ENCODE measurements at places on chromosomes 5 and 9.

DNA sequence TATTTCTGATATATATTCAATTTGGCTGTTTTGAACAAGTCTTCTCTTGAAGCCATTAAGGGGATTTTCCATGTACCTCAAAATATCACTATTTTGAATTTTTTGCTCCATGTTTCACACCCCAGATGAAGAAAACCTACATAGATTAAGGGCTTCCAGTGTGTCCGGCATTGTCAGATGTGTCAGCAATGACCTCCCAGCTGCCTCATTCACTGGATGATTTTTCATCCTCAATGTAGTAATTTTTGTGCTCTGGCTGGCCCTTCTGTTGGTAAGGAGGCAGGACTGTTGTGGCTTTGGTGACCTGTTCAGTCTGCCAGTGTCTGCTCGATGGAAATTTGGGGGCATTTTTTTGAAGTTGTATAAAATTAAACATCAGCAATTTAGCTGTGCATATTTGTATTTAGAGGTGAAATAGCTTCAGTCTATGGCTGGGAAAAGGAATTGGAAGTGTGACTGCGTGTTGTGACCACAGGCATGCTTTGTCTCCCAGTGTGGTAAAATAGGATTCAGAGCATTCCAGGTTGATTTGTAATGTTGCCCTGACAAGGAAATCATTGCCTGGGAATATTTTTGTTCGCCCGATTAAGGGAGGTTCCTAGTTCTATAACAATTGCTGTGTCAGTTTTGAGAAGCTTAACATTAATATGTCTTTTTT, 312.4 kb downstream of the ARHGEF28 start:
- DNase-seq, result peak; percentile 91

DNA sequence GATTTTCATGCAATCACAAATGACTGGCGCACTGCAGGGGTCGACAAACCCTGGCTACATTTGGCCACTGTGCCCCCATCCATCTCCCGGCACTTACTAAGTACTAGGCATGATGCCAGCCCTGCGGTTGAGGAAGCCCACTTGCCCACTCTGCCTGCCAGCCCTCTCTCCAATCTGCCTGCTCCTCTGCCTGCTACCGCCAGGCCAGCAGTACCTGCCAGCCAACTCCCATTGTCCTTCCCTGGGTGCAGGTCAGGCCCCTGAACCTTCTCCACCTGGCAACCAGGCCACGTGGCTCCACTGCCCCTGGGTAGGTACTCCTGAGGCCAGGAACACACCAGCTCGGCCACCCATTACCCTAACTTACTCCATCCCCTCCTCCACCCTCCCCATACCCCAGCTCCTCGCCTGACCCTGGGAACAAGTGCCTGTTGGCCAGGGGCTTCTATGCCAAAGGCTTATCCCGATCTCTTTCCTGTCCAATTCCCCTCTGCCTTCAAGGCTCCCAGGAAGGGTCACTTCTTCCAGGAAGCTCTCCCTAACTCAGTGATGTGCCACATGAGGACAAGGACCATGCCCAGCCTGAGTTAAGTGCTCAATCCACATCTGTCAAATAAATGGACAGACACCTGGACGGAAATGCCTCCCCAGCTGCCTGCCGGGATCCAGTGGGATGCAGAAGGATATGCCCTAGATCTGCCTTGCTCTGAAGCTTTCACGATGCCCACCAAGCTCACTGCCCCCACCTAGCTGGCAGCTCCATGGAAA, 6.6 kb downstream of the EEIG1 start:
- no peak for DNase-seq

GRCh38 chr9:121358751-121359150, 11.3 kb downstream of the STOM start:
- no peak for DNase-seq

- DNase-seq, result peak; percentile 29
Measured at GRCh38 chr9:104776797-104777196, 12.9 kb downstream of the NIPSNAP3B start.

- no peak for DNase-seq
Measured at GRCh38 chr9:76980566-76980965, 38.9 kb upstream of the FOXB2 start.

GRCh38 chr5:145178641-145179523, 656.3 kb downstream of the PRELID2 start:
- DNase-seq, result no peak

DNA sequence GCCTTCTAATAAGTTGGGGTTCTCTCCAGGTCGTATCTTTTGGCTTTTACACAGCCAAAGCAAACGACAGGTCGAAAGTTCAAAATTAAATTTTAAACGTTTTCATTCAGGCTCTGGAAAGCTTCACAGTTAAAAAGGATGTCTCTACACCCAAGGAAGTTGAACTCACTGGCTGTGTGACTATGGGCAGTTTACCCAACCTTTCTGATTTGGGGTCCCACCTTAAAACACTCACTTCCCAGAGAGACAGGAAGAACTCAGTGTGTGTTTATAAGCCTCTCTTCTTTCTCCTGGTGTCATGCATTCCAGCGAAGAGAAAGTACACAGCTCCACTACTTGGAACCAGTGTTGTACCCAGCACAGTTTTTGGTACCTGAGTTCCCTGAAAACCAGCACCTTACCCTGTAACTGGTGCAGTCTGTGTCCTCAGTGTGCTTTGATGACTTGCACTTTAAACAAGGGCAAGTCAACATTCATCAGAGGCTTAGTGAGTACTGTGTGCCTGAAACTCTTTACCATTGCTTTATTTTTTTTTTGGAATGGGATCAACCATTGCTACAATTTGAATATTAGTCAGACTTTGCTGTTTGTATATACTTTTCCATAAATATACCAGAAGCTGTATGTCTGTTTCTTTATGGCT, 1.7 kb downstream of the SRD5A1 start:
- DNase-seq, result no peak

DNA sequence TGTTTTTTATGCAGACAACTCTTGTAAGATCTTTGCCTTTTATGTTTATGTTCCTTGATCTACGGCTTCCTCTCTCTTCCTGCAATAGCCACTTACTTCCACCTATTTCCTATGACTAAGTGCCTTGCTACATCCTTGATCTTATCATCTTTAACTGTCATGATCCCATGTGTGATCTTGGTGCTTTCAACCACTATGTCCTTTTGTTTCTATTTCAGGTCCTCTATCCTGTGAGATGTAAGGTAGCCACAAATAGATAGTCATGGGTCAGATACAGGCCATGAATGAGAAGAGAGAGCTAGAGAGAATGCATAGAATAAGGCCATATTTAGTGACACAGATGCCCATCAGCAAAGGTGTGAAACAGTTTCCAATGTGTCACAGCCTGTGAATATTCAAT, 243.6 kb upstream of the HAPLN1 start:
- DNase-seq, result no peak

GRCh38 chr5:114949756-114950155, 220.0 kb downstream of the TRIM36 start:
- DNase-seq, result no peak

GRCh38 chr5:69105996-69106906, 12.4 kb downstream of the SLC30A5 start:
- DNase-seq, result no peak

GRCh38 chr9:125049212-125050049, 93.9 kb downstream of the SCAI start:
- DNase-seq, result no peak

- no peak for DNase-seq
Measured at GRCh38 chr9:105535920-105536668, 21.8 kb upstream of the FKTN start.

DNA sequence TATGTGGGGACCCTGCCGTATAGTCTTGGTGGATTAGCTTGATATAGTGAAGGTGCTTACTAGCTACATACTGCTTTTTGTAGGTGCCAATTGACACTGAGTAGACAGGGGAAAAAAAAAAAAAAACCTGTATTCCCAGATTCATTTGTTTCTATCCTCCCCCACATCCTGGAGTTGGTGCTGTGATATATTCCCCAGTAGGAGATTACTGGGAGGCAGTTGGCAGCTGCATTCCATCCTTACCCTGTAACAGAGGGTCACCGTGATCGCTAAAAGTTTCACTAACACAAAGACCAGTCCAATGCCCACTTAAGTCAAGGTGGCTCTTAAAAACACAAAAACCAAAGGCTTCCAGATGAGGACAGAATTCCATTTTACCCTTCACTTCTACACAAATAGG, 27.4 kb upstream of the TOMM5 start:
- no peak for DNase-seq

DNA sequence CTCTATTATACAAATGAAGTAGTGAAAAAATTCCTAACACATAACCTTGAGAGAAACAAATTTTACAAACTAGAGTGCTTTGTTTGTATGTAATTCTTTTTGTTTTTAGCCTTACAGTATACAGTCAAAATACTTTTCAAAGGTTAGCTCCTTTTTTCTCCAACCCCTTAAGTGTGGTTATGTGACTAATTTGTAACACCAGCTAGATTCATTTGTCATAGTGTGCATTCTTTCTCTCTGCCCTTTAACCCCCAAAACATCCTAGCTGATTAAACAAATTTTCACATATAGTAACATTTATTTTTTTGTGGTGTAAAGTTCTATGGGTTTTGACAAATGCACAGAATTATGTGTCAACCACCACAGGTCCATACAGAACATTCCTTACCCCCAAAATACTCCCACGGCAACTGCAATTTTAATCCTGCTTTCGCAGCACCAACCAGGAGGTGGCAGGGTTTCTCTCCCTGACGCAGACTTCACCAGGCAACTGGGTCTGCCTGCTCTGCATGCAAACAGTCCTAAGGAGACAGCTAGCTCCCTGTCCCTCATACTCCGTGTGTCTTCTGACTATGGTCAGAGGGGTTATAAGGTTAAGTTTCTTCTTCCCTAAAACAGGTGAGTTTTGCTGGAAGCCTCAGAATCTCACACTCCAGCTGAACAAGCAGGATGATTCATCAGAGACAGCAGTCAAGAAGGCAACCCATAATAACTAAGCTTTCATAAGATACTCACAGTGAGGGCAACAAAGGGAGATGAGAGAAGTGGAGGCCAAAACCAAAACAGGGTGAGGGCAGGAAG, 44.5 kb upstream of the NR5A1 start:
- DNase-seq, result peak; percentile 82

GRCh38 chr9:121972501-121972981, 120.6 kb downstream of the TTLL11 start:
- DNase-seq, result peak; percentile 77

GRCh38 chr5:174411479-174411819, 312.9 kb upstream of the MSX2 start:
- no peak for DNase-seq

- DNase-seq, result no peak
Measured at GRCh38 chr9:105039175-105039799, 111.3 kb upstream of the ABCA1 start.

DNA sequence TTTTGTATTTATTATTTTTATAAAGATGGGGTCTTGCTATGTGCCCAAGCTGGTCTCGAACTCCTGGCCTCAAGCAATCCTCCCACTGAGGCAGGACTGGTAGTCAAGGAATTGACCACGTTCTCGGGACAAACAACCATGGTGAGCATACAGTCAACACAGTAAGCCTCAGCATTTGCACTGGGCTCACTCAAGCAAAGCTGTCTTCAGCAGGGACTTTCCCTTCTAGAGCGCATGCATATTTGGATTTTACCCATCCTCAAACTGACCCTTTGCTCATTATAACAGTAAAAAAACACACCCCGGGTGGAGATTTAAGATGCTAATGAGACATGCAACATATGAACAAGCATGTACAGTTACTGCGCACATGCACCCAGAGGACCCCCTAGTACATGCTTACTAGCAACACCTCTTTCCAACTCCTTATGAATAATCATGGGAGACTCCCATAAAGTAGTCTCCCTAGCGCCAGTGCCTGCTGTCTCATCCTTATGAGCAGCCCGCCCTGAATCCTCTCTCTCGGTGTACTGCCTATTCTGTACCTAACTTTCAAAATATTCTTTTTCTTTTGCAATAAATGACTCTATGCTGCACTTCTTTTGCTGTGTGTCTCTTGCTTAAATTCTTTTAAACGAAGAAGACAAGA, 41.5 kb downstream of the C5orf22 start:
- no peak for DNase-seq

DNA sequence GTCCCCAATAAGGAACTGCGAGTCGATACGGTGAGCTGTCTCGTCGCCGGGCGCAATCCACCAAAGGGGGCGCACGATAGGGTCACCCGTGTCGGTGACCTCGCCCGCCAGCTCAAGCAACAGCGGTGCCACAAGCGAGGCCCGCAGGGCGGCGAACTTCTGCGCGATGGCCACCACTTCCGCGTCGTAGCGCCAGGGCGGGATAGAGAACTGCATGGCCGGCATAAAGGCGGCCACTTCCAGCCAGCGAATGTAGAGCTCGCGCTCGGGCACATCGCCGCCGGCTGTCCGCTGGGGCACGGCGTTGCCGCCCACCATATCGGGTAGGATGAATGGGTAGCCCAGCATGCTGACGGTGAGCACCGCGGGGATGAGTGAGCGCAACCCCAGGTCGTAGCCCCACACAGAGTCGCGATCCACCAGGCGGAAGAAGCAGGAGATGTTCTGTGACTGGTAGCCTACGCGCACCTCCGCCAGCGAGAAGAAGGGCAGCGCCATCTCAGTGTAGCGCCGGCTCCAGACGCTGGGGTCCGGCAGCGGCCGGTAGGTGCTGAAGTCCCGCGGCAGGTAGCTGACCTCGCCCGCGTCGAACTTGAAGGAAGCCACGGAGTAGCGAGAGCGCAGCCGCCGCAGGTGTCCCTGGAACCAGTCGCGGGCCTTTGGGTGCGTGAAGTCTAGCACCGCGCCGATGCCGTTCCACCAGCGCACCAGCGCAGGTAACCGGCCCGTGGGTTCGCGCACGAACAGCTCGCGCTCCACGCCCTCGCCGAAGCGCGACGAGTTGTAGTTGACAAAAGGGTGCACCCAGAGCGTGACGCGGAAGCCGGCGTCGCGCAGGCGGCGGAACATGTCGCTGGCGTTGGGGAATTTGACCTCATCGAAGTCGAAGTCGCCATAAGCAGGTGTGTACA, 5.5 kb downstream of the MYORG start:
- no peak for DNase-seq

DNA sequence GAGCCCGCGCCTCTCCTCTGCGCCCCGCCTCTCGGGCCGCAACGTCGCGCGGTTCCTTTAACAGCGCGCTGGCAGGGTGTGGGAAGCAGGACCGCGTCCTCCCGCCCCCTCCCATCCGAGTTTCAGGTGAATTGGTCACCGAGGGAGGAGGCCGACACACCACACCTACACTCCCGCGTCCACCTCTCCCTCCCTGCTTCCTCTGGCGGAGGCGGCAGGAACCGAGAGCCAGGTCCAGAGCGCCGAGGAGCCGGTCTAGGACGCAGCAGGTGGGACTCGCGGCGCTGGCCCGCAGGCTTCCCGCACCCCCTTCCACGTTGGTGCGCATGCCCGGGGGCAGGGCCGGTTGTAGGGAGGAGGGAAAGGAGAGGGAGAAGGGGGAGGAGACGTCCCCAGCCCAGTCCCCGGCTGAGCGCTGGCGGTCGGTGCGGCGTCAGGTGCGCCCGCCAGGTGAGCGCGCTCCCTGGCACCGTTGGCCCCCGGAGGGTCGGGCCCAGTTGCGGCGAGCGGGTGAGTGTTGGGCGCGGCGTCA, at the start of gene OCLN:
Gene OCLN, plus strand, starts transcription at position 400 of the 532 bp plus-strand sequence. CDS start 11,455 bp downstream, outside the sequence.
- DNase-seq, result no peak

DNA sequence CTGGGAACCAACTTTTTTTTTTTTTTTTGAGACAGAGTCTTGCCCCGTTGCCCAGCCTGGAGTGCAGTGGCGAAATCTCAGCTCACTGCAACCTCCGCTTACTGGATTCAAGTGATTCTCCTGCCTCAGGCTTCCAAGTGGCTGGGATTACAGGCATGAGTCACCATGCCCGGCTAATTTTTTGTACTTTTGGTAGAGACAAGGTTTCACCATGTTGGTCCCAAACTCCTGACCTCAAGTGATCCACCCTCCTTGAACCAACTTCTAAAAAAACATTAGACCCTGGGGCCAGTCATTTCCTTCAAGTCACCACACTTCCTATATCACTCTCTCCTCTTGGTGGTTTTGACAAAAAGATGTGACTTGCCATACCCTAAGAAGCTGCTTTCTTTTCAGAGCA, 10.9 kb upstream of the SHROOM1 start:
- no peak for DNase-seq

GRCh38 chr9:212297-212696, 2.4 kb upstream of the DOCK8 start:
- no peak for DNase-seq
